Thymus (tissue), 14 donors: ENCODE measurements at places on chromosomes 7 and 10. TPM values are rescaled to one million over a fixed set of nuclear protein-coding genes. Genes with fewer than 3 reads are reported as not detected.

DNA sequence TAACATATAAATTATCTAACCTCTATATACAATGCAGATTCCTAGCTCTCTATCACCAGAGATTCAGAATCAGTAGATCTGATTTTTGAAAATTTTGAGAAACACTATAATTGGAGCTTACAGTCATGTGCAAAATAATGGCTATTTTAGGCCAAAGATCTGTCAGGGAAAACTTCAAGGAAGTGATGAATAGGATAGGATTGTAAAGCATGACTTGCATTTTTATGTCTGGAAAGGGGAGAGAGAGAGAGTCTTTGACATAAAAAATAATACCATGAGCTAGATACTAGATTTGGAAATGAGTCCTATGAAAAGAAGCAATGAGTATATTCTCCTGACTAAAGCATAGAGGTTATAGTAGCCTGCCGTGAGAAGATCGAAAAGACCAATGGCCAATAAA is 181.1 kb downstream of the SDHAF3 start:
- DNase-seq = no peak

- DNase-seq = no peak
Observed at GRCh38 chr7:25279705-25280104, 51.4 kb upstream of the NPVF start.

DNA sequence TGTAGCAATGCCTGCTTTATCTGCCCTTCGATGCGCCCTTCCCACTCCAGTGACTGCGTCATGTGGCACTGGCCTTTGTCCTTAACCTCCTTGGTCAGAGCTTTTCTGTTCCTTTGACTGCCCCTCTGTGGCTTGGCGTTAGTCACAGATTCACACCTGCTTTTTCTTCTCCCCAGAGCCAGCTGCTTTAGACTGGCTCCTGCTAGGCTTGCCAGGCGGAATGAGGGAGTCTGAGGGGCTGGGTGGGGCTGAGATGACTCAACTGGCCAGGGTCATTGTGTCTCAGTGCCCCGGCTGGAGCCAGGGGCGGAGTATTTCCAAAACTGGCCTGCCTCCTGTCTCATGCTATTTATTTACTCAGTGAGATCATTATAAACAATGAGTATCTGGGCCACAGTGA is 194.1 kb downstream of the EMX2 start:
- DNase-seq = no peak

IFIT3 gene
- total RNA-seq = 33.4 TPM

DNA sequence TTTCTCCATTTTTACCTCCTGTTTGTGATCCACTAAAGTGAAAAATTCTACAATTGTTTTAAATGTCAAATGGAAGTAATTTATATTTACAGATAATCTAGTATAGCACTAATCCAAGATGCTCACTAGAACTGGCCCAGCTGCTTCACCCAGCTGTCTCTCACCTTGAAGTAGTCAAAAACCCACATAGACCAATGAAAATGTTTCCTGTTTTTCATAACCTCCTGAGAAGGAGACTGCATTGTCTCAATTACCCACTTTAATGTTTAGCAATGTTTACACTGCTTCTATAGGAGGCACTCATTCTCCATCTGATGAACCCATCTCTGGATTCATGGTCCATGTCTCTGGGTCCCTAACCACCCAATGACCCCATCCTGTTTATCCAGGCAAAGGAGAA is 56.1 kb upstream of the ADO start:
- DNase-seq = no peak

- DNase-seq = no peak
Observed at GRCh38 chr7:28510026-28510369, 97.7 kb downstream of the CREB5 start.

- DNase-seq = no peak
Observed at GRCh38 chr7:90836937-90837336, 240.8 kb downstream of the CDK14 start.

DNA sequence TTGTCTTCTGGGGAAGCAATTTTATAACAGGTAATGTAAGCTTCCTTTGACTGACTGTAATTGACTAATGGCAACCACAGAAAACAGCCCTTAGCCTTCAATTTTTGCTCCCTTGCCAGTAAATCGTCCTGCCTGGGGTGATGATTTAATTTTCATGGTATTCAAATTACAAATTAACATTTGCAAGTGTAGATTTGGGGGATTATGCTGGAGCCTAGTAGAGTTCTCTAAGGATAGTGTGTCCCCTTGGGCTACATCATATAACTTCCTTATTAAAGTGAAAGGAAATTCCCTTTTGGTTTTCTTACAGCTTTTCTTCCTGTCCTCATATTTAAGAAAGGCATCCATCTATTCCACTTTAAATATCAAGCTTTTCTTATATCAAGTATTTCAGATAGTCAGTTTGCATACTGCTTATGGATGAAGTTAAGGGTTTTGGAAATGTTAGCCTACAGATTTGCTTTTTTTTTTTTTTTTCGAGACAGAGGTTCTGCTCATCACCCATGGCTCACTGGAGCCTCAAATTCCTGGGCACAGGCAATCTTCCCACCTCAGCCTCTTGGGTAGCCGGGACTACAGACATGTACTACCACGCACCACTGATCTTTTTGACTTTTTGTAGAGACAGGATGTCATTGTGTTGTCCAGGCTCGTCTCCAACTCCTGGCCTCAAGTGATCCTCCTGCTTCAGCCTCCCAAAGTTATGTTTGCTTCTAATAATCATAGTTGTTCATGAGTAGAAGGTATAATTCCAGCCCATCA is 35.9 kb upstream of the HDAC9 start:
- DNase-seq = no peak

SVOPL gene
- total RNA-seq = 1.7 TPM
